ENCODE measurements at places on chromosomes 12 and 14.

DNA sequence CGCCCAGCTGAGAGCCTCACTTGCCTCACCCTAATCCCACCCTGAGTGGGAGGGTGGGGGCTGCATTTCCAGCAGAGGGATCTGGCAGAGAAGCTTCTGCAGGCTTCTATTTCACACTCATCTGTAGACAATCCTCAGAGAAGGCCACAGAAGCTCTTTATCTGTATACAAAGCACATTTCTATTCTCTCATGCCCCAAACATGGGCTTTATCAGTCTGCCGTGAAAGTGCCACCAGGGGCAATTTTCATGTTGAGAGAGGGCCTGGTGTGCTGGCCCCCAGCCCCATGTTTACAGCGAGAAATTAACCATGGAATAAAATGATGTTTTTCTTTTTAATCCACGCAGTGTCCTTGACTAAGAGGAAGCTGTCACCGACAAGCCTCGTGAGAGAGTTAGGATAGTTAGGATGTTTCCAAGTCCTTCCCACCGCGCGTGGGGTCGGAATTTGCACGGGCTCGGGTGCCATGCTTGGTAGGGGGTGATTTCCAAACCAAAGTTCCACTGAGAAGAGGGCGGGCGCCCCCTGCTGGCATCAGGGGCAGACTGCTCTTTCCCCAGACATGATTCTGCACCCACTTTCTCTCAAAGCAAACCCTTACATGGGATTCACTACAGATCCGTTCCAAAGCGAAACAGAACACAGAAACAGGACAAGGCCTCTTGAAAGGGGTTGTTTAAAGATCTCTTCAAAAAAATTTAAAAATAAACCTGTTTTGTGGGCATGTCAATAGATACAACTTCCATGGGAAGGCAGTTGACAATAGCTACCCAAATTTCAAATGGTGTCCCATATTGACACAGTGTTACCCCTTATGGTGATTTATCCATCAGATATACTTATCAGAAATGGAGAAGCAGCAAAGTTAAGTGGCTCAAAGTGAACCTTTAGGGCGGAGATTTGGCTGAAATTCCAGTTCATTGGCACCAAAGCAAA, 19.4 kb downstream of the BDKRB1 start:
- peak; percentile 68 for DNase-seq

GRCh38 chr12:51886021-51886710, 1.7 kb upstream of the ANKRD33 start:
- peak; percentile 20 for DNase-seq

DNA sequence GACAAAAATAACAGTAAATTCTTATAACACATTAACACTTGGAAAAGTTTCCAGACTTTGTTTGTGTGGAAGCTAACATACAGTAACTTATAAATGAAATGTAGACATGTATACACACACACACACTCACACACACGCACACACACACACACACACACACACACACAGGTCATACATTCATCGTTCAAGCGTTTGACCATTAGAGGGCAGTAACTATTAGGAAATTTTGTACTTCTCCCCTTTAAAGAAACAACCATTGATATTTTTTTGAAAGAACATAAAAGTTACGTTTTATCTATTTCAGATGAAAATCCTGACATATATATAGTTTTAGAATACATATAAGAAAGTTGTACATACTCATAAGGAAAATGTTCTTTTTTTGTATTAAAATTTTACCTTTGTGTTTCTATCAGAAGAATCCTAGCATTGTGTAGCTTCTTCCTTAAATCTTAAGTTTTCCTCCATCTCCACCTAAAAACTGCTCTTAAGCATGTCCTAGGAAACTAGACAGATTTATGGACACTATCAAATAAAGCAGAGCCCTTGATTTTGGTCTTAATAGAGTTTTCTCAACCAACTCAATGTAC, 29.0 kb downstream of the PTPRQ start:
- DNase-seq = no peak

DNA sequence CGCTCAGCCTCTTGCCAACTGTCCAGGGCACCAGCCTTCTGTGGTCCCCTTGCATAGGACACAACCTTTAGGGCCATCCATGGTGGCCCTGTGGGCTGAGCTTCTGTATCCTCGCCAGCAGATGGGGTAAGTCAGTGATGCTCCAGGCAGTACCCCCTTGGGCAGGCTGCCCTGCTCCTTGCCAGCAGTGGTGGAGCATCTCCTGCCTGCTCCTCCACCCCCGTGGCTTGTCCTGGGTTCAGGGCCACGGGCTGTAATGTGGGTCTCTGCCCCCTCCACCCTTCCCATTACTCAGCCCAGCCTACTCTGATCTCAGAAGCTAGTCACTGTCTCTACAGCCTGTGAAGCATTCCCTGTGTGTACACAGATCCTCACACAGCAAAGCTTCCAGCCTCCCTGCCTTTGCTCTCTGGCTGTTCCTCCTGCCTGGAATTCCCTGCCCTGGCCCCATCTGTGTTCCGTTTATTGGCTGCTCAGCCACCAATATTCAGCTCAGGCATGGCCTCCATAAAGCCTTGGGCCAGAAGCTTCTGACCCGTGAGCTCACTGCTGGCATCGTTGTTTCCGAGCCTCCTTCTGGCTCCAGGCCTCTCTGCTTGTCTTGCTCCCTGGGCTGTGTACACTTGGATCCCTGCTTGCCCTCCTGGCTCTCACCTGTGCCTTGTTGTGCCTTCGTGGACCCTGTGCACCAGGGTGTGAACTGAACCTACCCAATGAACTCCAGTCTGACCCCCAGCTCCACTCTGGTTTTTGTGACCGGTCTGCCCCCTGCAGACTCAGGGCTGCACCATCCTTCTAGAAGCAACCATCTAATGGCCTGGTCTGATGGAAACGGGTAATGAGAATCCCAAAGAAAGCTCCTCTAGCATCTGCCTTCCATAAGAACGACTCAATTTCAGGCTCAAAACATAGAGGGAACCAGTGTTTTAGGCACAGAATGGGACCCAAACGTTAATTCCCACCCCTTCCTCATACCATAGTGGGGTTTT, 177.0 kb upstream of the PRMT8 start:
- DNase-seq = no peak

- no peak for DNase-seq
These were observed 10.7 kb upstream of the BHLHE41 start for GRCh38 chr12:26135571-26135970.

DNA sequence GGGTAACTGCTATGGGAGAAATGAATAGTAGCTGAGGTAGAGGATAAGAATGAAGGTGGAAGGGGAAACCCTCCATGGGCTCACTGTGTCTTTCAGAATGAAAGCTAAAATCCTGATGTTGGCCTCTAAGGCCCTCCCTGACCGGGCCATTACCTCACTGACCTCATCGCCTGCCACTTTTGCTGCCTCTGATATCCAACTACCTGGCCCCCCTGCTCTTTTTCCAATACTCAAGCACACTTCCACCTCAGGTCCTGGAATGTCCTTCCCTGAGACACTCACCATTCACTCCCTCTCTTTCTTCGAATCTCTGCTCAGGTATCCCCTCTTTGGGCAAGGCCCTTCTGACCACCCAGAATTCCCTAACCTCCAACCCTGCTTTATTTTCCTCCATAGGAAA, 1.4 kb upstream of the BATF start:
- no peak for DNase-seq

- DNase-seq = no peak
These were observed 515.7 kb downstream of the VRK1 start for GRCh38 chr14:97312910-97313309.

DNA sequence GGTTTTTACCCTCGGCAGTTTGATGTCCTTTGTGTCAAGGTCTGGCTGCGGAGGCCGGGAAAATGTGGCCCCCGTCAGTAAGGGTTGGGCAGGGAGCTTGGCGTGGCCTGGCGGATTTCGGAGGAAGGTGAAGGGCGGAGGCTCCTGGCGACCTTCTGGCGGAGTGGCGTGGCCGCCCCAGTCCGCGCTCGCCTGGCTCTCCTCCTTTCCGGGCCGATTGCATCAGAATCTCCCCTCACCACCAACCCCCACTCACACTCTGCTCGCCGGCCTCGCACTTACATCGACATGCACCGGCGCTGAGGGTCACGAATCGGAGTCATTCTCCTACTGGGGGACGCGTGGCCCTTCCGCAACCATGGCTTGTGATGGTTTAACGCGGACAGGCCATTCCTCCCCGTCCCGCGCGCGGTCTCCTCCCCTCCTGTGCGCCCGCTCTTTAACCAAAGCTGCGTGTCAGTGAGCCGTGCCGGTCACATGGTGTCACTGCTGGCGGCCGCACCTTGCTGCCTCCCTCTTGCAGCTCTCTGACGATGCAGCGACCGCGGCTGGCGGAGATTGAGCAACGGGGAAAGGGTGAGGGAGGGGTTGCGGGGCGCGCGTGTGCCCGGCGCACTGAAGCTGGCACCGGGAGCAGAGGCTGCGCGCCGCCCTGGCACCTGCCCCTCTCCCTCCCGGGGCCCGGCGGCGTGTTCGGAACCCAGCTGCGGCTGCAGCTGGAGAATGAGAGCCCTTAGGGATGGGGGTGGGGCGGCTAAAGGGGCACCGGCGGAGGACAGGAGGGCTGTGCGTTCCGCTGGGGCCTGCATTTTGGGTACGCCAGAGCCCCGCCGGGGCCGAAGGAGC, at the start of gene SLC38A1:
TSS of gene SLC38A1 (minus strand) at position 461 of the 846 bp plus-strand sequence. CDS start 29,243 bp downstream, outside the sequence.
- DNase-seq = peak; percentile 88

DNA sequence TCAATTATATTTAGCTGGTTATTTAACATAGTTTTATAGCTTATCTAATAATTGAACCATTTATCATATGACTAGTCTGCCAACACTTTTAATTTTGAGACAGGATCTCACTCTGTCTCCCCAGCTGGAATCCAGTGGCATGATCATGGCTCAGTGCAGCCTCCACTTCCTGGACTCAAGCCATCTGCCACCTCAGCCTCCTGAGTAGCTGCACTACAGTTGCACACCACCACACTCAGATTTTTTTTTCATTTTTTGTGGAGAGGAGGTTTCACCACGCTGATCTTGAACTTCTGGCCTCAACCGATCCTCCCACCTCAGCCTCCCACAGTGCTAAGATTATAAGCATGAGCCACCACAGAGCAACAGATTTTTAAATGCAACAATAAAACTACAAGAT, 151.4 kb upstream of the MDGA2 start:
- DNase-seq = no peak

DNA sequence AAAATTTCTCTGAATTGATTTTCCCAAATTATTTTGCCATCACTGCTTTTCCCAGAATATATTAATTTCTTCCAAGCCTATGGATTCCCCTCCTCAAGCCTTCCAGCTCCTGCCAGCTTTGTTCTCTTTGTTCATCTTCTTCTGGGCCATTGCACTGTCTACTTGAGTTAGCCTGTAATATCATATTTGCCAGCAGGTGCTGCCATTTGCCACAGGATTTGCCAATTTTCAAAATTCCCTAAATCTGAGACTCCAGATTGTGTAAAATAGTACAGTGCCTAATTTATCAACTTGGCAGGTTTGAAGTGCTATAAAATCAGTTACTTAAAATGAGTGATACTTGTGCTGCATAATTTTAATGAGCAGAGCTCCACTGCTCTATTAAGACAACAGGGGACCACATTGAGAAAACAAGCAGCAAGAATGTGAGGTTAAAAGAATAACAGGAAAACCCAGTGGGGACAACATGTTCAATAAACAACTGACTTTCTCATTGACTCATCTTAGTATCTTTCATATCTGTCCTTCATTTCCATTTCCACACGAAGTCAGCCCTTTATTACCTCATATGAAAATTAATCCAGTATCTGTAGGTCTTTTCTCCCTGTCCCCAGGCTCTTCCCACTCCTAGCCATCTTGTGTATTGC, 84.6 kb upstream of the CCDC196 start:
- no peak for DNase-seq

- no peak for DNase-seq
These were observed 153.2 kb upstream of the ABCD2 start for GRCh38 chr12:39772821-39773259.

GRCh38 chr12:32483993-32484392, 84.6 kb downstream of the FGD4 start:
- no peak for DNase-seq

DNA sequence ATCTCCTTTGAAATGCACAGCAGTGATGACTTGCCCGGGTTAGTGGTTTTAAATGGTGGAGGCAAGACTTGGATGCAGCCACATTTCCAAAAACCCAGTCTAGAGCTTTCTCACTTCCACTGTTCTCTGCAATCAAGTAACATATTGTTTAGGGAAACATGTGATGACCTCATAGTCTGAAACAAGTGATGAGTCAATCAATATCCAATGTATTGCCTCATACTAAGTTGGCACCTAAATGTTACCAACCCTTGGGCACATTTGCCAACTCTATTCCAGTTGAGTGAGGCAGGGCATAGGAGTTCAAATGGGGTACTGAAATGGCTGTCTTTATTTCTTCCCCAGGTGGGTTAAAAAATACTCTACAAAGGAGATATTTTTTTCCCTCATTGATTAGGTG, 1105.4 kb downstream of the VRK1 start:
- no peak for DNase-seq
